ENCODE measurements at places on chromosomes 2 and 18. TPM values are rescaled to one million over a fixed set of nuclear protein-coding genes. Genes with fewer than 3 reads are reported as not detected.

DNA sequence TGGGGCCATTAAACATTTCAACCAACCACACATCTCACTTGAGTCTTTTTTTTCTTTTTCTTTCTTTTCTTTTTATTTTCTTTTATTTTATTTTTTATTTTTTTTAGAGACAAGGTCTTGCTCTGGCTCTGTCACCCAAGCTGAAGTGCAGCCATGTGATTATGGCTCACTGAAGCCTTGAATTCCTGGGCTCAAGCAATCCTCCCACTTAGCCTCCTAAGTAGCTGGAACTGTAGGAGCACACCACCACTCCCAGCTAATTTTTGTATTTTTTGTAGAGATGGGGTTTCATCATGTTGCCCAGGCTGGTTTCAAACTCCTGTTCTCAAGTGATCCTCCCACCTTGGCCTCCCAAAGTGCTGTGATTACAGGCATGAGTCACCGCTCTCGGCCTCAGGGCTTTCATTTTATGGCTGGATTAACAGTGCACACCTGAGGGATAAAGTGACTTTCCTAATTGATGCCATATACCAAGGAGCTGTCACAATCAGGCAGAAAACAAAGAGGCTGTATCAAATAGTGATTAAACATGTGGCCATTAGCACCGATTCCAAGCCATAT lies 21.5 kb downstream of the KIAA2012 start:
- no peak for ATAC-seq

The PROKR1 gene
- not detected for total RNA-seq

The MITD1 gene
- total RNA-seq: 68.7 TPM

The RESP18 gene
- total RNA-seq: not detected

The RTP5 gene
- total RNA-seq: not detected

GRCh38 chr2:172865422-172865821 lies 129.8 kb downstream of the RAPGEF4 start:
- no peak for ATAC-seq

DNA sequence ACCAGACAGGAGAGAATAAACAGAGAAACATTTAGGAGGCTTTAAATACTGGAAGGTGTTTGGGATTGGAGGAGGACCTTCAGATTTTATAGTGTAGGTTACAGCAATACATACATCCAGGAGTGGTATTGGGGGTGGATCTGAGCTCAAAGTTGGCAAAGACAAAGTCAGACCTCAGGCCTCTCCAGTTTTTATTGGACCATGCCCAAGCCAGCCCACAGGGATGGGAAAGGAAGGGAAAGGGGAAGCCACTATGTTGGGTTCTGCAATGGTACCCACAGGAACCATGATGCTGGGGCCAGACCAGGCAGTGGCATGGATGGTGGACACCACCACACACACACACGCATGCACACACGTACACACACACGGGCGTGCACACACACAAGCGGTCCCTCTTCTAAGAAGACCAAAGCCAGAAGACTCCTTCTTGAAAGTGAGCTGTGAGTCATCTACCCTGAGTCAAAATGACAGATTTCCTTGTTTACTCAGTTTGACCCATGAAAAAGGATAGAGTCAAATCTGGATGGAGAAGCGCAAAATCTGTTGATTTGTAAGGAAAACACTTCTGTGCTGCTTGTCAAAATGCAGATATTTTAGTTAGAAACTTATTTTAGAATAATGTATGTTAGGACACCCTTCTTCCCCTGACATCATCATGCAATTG lies 87.9 kb downstream of the TRABD2A start:
- ATAC-seq: peak; percentile 55

DNA sequence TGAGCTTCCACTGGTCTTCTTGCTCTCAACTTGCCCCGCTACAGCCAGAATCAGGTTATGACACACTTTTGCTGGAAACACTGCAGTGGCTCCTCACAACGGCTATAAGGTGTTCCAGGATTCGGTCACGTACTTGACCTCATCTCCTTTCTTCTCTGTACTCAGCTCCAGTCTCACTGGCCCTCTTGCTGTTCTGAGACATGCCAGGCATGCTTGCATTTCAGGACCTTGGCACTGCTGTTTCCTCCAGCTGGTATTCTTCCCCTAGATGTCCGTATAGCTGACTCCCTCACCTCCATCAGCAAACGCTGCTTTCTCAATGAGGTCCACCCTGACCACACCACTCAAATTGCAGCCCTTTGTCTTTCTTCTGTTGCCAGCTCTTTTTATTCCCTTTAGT lies 31.9 kb upstream of the C1GALT1C1L start:
- no peak for ATAC-seq

GRCh38 chr18:61891271-61891670 lies 1.5 kb downstream of the RNF152 start:
- no peak for ATAC-seq

- peak; percentile 71 for ATAC-seq
Observed at GRCh38 chr18:68991286-68991685, 193.4 kb downstream of the CCDC102B start.

The ABCG8 gene
- not detected for total RNA-seq

The PIK3C3 gene
- 53.7 TPM for total RNA-seq

Data from activated T-helper 17 cell treated with anti-CD3 and anti-CD28 coated beads, Interleukin-2, amount 50 U/mL, for 72 hours (primary cell).